ENCODE measurements at places on chromosomes 2 and 18. TPM values are rescaled to one million over a fixed set of nuclear protein-coding genes. Genes with fewer than 3 reads are reported as not detected.

Gene MAP2
- not detected for total RNA-seq

- no peak for DNase-seq
These were observed 22.6 kb upstream of the USP34 start for GRCh38 chr2:61493523-61493942.

DNA sequence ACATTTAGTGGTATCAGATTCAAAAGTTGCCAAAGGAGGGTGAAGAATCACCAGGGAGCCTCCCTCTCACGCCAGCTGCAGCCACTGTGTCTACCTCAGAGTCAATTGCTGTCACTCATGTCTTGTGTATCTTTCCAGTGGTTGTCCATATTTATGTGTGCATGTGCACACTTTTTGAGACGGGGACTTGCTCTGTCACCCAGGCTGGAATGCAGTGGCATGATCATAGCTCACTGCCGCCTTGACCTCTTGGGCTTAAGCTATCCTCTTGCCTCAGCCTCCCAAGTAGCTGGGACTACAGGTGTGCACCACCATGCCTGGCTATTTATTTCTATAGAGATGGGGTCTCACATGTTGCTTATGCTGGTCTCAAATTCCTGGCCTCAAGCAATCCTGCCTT lies 4.0 kb downstream of the MOCOS start:
- no peak for DNase-seq

- no peak for DNase-seq
These were observed 18.9 kb downstream of the SDC1 start for GRCh38 chr2:20205915-20206524.

- peak; percentile 80 for DNase-seq
These were observed 147.8 kb upstream of the ERBB4 start for GRCh38 chr2:212686285-212686895.

DNA sequence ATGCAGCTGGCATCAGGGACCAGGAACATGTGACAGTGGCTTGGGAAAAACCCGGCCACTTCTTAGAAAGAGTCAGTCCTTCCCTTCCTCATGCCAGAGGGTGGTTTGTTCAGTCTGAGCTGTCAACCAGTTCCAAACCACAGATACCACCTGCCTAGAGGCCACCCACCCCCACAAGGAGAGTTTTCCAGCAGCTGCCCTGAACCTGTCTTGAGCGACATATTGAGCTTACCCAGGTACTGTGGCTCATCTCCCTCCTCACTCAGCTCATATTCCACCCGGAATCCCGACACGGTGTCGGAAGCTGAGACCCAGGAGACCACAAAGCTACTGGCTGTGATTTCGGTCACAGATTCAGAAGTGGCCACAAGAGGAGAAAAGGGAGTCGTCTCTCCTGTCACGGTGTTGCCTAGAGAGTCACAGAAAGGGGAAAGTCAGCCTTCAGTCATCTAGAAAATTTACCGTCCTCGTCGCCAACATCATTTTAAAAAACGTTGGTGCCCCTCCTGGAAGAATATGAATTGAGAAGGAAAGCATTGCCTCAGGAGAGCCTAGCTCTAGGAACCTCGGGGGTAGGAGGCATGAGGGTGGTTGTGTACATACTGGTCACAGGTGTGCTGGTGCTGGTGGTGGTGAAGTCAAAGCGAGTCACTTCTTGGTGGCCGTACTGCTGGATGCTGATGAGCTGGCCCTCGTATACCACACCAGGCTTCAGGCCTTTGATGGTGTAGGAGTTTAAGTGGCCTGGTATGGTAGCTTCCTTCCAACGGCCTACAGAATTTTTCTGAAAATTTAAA lies 26.3 kb downstream of the FN1 start:
- DNase-seq, result peak; percentile 64

DNA sequence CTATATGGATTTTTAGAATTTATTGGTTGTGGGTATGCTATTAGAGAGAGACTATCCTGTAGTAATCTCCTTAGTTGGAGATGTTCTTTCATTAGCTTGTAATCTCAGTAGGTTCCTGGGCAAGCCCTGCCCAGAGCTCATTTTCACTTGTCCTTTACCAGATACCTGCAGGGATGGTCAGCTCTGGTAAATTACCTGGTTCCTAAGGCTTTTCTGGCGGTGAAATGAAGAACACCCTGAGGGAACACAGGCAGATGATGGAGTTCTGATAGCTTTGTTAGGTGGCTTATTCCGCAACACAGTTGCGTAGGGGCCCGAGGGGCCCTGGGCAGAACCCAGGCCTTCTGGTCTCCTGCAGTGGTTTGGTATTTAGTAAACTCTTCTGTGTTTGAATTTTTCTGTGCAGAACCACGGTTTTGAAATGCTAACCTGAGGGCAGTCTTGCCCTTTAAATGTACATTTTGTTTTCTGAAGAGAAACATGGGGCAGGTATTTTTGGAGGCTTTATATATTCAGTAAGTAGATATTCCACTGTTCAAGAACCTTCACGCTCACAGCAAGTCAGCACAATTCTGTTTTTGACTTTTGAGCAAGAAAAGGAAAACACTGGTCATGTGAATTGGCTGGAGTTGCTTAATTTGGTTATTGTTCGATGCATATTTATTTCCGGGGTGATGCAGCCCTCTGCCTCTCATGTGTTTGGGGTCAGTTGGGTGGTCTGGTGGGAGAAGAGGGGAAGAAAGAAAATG lies 22.4 kb downstream of the ZNF532 start:
- DNase-seq, result no peak

Gene CIDEA
- total RNA-seq, result not detected

DNA sequence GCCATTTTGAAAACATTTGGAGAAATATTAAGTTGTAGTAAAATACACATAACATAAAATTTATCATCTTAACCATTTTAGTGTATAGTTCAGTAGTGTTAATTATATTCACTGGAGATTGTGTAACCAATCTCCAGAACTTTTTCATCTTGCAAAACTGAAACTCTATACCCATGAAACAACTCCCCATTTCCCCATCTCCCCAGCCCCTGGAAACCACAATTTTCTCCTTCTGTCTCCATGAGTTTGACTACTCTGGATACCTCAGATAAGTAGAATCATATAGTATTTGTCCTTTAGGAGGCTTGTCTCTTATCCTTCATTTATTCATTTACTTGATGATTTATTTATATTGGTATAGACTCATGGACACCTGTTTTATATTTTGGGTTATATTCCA lies 392.9 kb downstream of the SETBP1 start:
- no peak for DNase-seq

Gene CRYGD
- not detected for total RNA-seq

- no peak for DNase-seq
These were observed 12.6 kb downstream of the GPR35 start for GRCh38 chr2:240637901-240638345.

GRCh38 chr2:213285404-213285803 lies 1.1 kb downstream of the SPAG16 start:
- no peak for DNase-seq

- no peak for DNase-seq
These were observed 114.5 kb downstream of the ERBB4 start for GRCh38 chr2:212424082-212424481.

Gene PPIG
- total RNA-seq, result 59.9 TPM

DNA sequence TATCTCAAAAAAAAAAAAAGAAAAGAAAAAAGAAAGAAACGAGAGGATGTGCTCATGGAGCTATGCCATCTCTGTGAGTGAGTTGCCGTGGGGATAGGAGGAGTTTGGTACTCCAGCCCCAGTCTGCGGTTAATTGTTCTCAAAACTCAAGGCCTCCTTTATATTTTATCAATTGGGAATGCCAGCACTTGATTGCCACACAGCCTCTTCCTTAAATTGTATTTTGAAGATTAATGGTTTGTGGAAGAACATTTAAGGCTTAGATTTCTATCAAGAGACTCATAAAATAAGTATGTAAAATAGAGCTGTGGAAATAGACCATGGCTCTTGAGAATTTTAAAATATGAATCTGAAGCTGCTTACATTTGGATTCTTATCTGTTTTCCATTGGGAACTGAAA lies 29.8 kb downstream of the KCNE4 start:
- DNase-seq, result no peak

GRCh38 chr2:105541189-105542050 lies 142.6 kb upstream of the FHL2 start:
- DNase-seq, result no peak

Gene MAP3K19
- total RNA-seq, result not detected

DNA sequence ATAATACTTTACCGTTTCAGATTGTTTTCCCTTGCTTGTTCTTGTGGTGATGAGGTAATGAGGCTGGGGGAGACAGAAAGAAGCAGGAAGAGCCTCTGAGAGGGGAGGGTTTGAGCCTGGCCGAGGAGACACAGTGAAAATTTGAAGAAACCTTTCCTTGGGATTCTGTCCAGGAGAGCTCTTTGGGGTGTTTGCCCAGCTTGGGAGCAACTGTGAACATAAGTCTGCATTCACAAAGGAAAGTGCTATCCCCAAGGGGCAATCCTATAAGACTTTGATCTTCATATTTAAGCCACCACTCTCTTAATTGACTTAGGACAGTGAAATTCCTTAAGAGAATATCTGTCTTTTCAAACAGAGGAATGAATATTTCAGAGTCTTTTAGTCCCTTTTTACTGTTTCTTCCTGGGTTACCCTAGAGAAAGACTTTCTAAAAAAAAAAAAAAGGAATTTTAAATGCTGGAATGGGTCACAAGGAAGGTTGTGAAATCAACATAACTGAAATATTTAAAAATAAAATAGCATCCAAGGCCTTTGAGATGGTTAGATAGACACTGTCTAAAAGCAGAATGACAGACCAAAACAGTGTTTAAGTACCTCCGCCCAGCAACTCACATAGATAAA lies 52.5 kb upstream of the STAM2 start:
- DNase-seq, result no peak

GRCh38 chr2:20050104-20050645 lies 1.3 kb downstream of the LAPTM4A start:
- peak; percentile 74 for DNase-seq

Gene TMEM214
- 93.4 TPM for total RNA-seq

DNA sequence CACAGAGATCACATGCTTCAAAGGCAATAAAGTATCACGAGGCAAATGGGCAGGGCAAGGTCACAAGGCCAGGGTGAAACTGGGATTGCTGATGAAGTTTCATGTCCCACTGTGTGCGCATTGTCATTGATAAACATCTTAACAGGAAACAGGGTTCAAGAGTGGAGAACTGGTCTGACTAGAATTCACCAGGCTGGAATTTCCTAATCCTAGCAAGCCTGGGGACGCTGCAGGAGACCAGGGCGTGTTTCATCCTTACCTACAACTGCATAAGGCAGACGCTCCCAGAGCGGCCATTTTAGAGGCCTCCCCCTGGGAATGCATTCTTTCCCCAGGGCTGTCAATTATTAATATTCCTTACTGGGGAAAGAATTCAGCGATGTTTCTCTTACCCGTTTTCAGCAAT lies 33.2 kb downstream of the PTPN4 start:
- DNase-seq, result no peak

DNA sequence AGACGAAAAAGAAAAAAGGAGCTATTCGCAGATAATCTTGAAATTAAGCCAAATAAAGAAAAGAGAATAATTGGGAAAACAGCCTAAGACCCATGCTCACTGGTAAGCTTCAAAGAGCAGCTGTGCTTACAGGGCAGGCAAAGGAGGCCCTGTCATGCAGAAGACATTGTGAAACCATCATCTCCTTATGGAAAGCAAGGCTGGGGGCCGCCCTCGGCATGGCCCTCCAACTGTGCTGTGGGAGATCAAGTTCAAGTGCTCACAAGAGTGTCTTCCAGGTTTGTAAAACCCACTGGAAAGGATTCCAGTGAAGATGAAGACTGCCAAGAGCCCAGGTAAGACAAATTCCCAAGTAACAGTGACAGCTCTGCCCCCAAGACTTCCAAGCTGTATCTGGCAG lies 32.2 kb downstream of the ACVR1 start:
- no peak for DNase-seq

DNA sequence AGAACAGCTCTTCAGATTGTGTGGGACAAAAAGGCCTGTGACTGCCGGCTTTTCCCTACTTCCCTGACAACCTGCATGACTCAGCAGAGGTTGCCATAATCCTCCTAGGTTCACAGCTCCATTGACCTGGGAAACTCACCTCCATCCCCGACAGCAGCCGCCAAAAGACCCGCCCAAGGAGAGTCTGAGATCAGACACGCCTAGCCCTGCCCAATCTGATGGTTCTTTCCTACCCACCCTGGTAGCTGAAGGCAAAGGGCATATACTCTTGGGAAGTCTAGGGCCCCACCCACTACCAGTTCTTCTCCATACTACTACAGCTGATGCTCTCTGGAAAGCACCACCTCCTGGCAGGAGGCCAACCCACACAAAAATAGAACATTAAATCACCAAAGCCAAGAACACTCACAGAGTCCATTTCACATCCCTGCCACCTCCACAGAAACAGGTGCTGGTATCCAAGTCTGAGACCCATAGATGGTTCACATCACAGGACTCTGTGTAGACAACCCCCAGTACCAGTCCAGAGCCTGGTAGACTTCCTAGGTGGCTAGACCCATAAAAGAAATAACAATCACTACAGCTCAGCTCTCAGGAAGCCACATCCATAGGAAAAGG lies 140.6 kb downstream of the NETO1 start:
- no peak for DNase-seq

Gene CYRIA
- 1.8 TPM for total RNA-seq

Gene LOXL3
- 1.5 TPM for total RNA-seq

Gene LNPK
- total RNA-seq, result 47.8 TPM

Gene PDE6D
- total RNA-seq, result 33.4 TPM

DNA sequence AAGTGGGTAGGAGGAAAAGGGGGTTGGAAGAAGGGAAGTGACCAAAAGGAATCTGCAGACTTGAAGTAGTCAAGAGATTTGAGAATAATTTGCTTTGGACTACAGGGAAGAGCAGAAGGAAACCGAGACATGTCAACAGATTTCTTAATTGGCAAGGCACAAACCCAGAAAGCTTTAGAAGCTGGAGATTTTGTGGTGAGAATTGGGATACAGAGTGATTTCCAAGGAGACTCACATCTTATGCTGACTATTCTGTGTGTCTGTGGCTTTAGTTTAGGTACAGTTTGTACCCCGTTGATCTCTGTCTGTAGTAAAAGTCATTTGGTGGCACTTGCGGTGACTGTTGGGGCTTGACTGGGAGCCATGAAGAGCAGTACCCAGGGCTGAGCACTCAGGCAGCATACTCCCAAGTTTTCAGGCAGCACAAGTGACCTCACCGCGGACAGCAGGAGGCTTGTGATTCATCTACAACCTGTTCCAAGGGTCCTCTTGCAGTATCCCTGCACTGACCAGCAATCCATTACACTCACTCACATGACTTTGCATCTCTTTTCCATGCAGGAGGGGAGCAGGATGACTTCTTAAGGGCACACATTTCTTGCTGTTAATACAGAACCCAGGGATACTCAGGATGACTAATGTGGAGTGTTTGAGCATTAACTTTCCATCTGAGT lies 97.1 kb upstream of the TNP1 start:
- no peak for DNase-seq

Gene IL1R2
- 1.6 TPM for total RNA-seq

Gene NR4A2
- total RNA-seq, result 13.2 TPM

DNA sequence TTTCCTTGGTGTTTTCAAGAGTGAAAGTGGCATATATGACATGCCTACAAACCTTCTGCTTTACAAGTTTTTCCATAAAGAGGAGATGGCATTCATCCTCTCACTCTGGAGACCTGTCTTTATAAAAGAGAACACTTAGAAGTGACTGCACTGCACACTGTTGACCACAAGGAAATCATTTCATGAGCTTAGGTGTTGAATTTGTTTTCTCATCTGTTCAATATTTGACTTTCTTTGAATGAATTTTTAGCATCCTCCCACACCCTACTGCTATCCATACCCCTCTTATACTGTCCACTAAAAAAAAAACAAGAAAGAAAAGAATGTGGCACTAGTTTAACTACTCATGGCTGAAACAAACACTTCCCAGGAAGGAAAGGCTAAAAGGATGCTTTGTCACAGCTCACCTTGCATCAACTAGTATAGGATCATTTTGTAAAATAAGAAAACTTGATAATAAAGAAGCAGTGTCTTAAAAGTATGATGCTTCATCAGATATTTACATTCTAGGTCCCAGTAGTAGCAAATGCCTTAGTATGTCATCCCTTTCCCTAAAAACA lies 83.0 kb downstream of the ACVR1 start:
- no peak for DNase-seq

All from activated CD4-positive, alpha-beta T cell treated with anti-CD3 and anti-CD28 coated beads, Interleukin-2, amount 10 ng/mL, durations not matched to agents 24 days and 14 days (primary cell).